ENCODE measurements at places on chromosomes 11 and 22.
A peak's percentile ranks its signal among the peaks of the same experiment; 100 is the strongest.

DNA sequence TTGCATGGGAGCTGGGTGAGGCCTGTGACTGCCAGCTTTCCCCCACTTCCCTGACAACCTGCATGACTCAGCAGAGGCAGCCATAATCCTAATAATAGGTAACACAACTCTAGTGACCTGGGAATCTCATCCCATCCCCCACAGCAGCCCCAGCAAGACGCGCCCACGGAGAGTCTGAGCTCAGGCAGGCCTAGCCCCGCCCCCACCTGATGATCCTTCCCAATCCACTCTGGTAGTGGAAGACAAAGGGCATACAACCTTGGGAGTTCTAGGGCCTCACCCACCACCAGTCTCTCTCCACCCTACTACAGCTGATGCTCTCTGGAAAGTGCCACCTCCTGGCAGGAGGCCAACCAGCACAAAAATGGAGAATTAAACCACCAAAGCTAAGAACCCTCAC, 60.3 kb downstream of the CWF19L2 start:
- no peak for DNase-seq

- no peak for DNase-seq
Measured at GRCh38 chr22:36456464-36456845, 25.0 kb downstream of the TXN2 start.

DNA sequence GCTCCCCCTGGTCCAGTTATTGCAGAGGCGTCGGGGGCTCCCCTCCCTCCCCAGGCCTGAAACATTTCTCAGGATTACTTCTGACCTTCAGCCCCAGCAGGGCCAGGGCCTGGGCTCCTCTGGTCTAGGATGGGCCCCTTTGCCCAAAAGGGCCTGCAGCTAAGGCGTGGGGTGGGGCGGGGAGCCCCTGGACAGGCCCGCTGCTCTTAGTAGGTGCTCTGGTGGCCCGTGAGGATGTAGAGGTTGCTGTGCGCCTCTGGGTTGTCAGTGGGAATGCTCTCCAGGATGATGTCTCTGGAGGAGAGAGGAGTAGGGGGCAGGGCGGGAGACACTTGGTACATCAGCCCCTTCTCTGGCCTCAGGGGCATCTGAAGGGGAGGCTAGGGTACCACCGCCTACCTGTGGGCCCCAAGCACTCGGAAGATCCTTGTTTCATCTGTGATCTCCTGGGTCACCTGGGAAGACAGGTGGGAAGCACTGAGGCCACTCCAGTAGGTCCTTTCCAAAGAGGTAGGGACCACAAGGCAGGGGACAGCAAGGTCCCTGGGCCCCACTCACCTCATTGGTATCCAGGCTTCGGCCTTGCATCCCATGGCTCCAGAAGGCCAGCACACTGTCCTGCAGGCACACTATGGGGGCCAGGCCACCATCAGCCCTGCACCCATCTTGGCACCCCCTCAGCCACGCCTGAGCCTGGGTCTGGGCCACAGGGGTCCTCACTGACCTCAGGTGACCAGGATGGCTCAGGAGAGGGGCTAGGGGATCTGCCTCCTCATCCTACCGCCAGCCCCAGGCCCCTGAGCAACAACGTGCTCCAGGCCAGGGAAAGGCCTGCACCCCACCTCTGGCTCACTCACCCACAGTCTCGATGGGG, 11.2 kb upstream of the SF1 start:
- no peak for DNase-seq

DNA sequence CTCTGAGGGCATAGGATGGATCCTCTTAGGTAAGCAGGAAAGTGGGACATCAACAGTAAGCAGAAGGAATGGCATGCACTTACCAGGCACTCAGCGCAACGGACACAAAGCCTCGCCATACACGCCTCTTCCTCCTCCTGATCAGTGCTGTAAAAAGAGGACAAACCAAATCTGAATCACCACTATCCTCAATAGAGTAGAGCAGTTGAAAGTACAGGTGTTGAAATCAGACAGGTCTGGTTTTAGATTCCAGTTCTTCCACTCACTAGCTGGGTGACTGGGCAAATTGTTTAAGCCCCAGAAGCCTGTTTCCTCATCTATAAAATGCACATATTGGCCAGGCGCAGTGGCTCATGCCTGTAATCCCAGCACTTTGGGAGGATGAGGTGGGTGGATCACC, 8.6 kb upstream of the JAML start:
- no peak for DNase-seq

GRCh38 chr11:3803726-3804495, 4.4 kb upstream of the PGAP2 start:
- no peak for DNase-seq

- DNase-seq: no peak
Measured at GRCh38 chr11:117052196-117053149, 45.8 kb downstream of the SIK3 start.

DNA sequence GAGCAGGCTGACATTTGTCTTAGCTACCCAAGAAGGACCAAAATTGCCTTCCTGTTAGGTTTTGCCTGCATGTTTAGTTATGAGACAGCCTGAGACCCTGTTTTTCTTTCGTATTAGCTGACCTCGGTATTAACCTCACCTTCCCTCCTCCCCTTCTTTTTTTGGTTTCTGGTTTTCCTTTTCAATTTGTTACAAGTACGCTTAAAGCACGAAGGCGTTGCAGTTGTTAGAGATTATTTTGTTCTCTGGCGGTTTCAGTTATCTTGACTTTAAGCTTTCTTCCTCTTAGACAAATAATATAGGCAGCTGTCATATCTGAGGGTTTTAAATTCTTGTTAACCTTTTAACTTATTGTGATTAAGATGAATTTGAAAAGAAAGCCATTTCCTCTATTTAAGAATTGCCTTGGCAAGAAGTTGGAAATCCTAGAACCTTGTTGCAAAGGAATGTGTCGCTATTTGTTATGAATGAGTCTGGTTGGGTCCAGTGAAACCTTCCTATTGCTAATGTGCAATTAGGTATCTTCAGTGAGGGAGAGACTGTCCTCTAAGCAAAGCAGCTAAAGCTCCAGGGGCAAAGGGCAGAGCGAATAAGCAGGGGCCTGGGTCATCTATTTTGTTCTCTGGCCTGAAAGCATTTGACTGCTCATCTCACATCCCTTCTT, 45.7 kb downstream of the PACS1 start:
- DNase-seq: no peak

GRCh38 chr22:30481711-30482110, 9.9 kb upstream of the SEC14L3 start:
- DNase-seq: no peak

DNA sequence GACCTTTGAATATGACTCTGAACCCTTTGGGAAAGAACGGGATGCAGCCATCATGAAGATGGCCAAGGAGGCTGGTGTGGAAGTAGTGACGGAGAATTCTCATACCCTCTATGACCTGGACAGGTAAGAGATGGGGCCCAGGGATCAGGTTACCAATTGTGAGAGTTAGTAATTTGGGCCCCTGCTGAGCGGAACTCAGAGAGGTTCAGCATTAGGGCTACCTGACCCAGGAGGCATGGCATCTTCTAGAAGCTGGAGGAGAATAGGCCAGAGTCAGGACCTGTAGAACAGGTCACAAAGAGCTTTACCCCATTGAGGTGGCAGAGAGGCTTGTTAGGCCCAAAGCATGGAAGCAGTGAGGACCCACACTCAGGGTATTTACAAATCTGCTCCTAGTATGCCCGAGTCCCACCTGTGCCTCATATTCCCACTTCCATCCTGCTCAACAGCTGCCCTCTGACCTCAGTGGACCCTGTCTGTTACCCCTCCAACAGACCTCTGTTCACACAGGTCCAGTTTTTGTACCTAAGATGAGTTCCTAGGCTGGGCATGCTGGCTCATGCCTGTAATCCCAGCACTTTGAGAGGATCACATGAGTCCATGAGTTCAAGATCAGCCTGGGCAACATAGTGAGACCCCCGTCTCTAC, 11.6 kb downstream of the CRY2 start:
- DNase-seq: no peak

GRCh38 chr22:36815558-36816338, 1.1 kb downstream of the PVALB start:
- no peak for DNase-seq

DNA sequence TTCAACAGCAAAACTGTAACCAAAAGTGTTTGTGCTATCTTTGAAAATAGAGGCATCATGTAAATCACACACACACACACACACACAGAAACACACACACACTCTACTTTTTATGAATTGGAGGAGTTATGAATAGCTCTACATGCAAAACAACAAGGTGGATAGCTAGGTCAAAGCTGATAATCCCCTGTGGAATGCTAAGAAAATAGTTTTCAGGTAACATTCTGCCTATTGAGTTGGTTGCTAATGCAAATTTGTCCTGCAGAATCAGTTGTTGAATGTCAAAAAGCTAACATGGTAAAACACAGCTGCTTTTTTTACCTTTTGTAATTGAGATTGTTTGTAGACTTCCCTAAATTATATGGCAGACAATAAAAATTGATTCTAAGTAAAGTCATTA, 1658.4 kb upstream of the RAG2 start:
- no peak for DNase-seq

- no peak for DNase-seq
Measured at GRCh38 chr11:82680252-82680651, 53.4 kb downstream of the FAM181B start.

GRCh38 chr11:2149460-2149859, 10.3 kb upstream of the IGF2 start:
- no peak for DNase-seq

GRCh38 chr22:23888615-23889401, 5.4 kb upstream of the MIF start:
- DNase-seq: no peak

DNA sequence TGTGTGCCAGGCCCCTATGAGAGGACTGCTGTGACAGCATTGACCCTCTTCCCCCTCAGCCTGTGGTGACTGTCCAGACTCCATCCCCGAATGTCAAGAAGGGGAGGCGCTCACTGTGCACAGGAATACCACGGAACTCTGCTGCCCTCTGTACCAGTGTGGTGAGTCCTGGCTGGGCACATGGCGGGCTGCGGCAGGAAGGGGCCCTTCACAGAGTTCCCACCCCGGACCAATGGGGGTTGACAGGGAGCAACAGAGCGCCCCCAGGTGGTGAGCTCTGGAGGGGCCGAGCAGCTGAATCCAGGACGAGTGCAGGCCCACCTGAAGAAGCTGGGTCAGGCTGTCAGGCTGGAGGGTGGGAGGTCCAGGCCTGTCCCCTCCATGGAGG, 83.8 kb upstream of the MYOD1 start:
- DNase-seq: no peak

GRCh38 chr11:114149689-114150407, 90.3 kb downstream of the ZBTB16 start:
- no peak for DNase-seq

DNA sequence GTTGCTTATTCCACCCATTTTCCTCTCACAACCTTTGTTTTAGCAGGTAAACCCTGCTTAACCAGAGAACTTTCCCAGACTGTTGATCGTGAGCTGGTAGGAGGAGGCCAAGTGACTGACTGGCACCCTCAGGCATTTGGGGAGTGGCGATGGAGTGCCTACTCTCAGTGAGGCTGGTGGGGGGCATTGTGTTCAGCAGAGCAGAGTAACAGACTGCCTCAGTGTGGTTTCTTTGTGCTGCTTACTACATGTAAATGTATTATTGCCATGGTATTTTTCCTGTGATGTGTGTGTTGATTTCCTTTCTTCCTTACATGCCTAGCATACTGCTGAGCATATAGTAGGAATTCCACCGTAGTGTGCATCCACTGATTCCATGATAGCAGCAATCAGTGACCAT, 2.6 kb downstream of the MARK2 start:
- DNase-seq: no peak

DNA sequence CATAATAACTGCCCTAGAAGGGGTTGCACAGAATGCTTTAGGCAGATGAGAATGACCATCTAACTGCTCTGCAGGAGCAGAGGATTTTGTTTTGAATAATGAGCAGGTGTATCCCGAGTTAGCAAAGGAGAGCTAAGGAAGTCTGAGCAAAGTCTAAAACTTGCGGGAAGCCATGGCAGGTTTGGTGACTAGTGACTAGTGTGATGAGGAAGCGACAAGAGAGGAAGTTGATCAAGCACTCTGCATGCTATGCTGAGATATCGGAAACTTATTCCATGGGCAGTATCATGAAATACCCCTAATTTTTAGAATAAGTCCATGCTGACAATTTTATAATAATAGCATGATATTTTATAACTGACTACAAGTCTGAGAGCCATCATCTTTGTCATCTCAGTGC, 12.9 kb downstream of the OLFML1 start:
- no peak for DNase-seq

- DNase-seq: peak; percentile 46
Measured at GRCh38 chr11:103035791-103036434, 56.0 kb downstream of the DCUN1D5 start.

Data from effector memory CD8-positive, alpha-beta T cell (primary cell).